Activated CD8-positive, alpha-beta T cell treated with anti-CD3 and anti-CD28 coated beads, Interleukin-2, amount 10 ng/mL, durations not matched to agents 7 days and 5 days (primary cell): ENCODE measurements at places on chromosomes 1 and 21. TPM values are rescaled to one million over a fixed set of nuclear protein-coding genes. Genes with fewer than 3 reads are reported as not detected.

The HMGB4 gene
- not detected for total RNA-seq

The GJA4 gene
- not detected for total RNA-seq

The TRIM17 gene
- 4.0 TPM for total RNA-seq

GRCh38 chr1:203202431-203203245 is 16.1 kb upstream of the CHI3L1 start:
- no peak for DNase-seq

DNA sequence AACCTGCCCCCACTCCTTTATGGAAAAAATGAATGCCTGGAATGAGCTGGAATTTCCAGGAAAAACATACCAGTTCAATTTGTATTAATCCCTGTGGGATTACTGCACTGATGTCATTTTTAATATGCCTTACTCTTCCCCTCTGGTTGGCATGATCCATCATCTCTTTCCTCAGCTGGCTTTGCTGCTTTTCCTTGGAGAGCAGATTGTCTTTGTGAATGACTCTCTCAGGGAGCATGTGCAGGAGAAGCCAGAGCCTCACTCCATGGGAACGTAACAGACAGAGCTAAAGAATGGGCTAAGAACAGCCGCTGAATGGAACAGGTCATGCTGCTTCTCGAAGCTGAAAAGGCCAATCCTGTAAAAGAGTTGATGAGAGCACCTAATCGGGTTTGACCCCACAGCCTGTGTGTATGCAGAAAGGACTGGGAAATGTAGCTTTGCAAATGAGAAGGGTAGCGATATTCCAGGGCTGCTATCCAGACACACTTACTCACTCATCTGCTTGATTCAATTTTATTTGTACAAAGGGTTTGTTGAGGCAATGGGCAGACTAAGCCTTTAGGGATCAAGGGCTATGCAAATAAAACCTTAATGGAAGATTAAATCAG is 20.7 kb downstream of the PHC2 start:
- DNase-seq = no peak

DNA sequence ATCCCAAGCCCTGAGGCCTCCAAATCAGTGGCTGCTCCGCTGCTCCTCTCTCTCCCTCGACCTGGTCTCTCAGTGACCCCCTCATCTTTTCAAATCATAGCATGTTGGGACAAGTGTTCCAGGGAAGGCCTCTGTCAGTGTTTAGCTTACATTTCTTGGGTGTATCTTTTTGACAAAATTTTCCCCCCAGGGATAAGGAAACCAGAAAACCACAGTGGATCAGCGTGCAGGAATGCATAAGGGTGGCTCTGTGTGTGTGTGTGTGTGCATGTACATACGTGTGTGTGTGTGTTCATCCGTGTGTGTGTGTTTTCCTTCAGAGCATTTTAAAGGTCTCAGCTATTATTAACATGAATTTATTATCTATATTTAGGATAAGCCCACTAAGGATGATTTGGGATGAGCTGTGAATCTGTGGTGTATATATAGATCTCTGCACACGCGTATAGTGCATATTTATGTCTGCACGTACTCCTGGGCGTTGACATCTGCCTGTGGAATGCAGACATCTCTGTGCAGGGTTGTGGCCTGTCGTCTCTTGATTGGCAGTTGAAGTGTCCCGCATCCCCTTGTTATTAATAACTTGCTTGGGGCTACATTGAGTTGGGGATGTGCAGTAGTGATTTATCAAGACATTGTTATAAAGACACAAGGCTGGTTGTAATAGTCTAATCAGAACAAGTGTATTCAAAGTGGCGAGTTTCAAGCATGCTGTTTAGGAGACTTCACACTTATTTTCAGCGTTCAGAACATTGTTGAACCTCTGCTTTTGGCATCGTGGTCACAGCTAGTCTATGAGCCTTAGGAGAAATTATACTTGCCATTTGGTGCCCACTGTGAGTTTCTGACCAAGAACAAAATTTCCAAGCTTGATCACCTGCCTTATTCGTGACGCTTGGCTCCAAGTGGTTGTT is 55.6 kb downstream of the GALNT2 start:
- DNase-seq = no peak

DNA sequence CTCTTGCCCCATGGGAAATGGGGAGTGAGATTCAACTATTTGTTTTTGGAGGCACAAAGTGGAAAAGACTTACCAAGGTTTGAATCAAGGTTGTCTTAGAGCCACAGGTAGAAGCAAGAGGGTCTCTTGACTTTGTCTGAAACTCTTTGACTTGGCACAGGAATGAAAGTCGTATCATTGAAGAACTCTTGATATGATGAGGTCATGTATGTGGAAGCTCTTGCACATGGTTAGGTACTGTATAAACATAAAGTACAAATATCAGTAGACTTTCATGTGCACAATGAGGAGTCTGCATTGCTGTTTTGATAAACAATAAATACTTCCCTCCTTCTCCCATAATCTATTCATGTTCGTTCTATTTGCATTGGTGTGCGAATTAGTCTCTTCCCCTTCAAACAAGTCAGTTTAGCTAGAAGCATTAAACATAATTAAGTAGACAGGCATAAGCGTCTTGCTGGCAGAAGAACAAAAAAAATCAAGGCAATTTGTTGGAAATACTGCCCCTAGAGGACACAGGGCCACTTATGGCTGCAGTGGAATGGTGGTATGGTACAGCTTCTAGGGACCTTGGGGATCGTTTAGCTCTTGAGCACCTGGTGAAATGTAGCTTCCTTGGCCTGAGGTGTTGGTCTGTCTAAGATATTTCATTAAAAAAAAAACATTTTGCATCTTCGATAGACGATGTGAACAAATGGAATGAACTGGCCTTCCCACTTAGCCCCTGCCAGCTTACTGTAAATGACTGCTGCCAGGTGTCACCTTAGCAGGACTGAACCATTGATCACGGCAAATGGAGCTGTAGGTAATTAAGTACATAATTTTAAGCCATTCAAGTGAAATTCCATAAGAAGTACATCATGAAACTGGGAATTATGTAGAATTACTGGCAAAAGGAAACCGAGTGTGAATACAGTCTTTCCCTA is 218.0 kb upstream of the GALNT2 start:
- DNase-seq = no peak
